ENCODE measurements at places on chromosomes 3 and 15. TPM values are rescaled to one million over a fixed set of nuclear protein-coding genes. Genes with fewer than 3 reads are reported as not detected.

MYO5C gene
- 0.69 TPM for total RNA-seq

DNA sequence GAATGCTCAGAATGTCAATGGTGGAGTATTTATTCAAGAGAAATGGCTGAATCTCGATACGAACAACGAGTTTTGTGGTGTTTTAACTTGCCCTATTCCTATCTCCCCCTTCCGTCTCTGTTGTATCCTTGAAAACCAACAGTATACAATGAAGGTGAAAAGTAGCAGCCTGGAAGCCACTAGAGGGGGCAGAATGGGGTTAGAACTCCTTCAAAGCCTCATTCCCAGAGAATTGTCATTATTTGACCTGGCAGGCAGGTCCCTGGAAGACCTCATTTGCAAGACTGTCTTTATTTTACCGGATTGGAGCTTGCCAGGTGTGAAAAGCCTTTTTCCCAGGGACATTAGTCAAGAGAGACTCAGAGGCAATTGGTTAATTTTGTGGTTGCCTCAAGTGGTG, 139.4 kb downstream of the LRRC28 start:
- peaks cover 13% of the 10 kb centered on the region for H3K4me1 ChIP-seq
- no peak overlapping the region for H3K4me3 ChIP-seq
- DNase-seq = no peak
- no peaks in the 10 kb centered on the region for H3K27me3 ChIP-seq
- H3K27ac ChIP-seq = no peak overlapping the region

GRCh38 chr15:50024281-50024680, 94.8 kb downstream of the ATP8B4 start:
- no peaks in the 10 kb centered on the region for H3K4me1 ChIP-seq
- peaks cover 11% of the 10 kb centered on the region for H3K27me3 ChIP-seq
- no peaks in the 10 kb centered on the region for H3K36me3 ChIP-seq
- H3K4me3 ChIP-seq = no peak overlapping the region
- no peak overlapping the region for H3K27ac ChIP-seq

- no peak for DNase-seq
- H3K27me3 ChIP-seq = peaks cover 2% of the 10 kb centered on the region
- peaks cover 37% of the 10 kb centered on the region for H3K36me3 ChIP-seq
- peak overlapping the region; percentile 79 for H3K4me3 ChIP-seq
Observed at GRCh38 chr3:45689787-45690145, 570 bp downstream of the SACM1L start.

- H3K4me3 ChIP-seq = no peak overlapping the region
- no peaks in the 10 kb centered on the region for H3K4me1 ChIP-seq
- H3K36me3 ChIP-seq = no peaks in the 10 kb centered on the region
- no peaks in the 10 kb centered on the region for H3K27me3 ChIP-seq
Observed at GRCh38 chr15:68595761-68596160, 17.0 kb downstream of the CORO2B start.
